Large intestine (tissue), 12 donors: ENCODE measurements at places on chromosomes 11 and 22. TPM values are rescaled to one million over a fixed set of nuclear protein-coding genes. Genes with fewer than 3 reads are reported as not detected.

- no peak for DNase-seq
Measured at GRCh38 chr11:32101791-32102190, 10.9 kb downstream of the RCN1 start.

DNA sequence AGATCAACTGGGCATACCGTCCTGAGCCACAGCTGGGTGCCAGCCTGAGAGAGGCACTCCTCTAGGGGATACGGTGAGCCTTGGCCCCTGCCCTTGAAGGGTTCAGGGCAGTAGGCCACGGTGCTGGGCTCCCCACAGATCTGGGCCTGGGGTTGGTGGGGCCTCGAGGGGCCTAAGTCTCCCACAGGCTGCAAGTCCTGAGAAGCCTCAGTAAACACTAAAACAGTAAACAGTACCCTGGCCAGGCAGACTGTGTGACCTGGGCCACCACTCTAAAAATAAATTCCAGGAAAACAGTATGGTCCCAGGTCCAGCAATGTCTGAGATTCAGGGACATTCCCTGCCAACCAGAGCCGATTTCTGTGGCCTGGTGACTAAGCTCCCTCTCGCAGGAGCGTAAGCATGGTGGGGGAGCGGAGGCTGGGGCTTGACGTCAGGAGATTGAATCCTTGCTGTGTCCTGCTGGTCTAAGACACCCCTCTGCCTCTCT lies 2.3 kb upstream of the RHOD start:
- DNase-seq = peak; percentile 51

- no peak for DNase-seq
Measured at GRCh38 chr11:70429724-70430521, 31.6 kb downstream of the CTTN start.

- DNase-seq = peak; percentile 4
Measured at GRCh38 chr11:22244986-22245592, 52.2 kb downstream of the ANO5 start.

Gene OR5D13
- polyA plus RNA-seq = not detected

Gene OLFML1
- 15.4 TPM for polyA plus RNA-seq
